Calu3 (cell line): ENCODE measurements at places on chromosomes 11 and 22.
A peak's percentile ranks its signal among the peaks of the same experiment; 100 is the strongest.

GRCh38 chr11:114308689-114309089 lies 12.5 kb downstream of the NNMT start:
- no peak for DNase-seq

- DNase-seq: no peak
These were observed 611 bp upstream of the USP2 start for GRCh38 chr11:119382101-119382500.

- DNase-seq: no peak
These were observed 30.5 kb downstream of the TMPRSS5 start for GRCh38 chr11:113675565-113675964.

- DNase-seq: no peak
These were observed 23.2 kb downstream of the TNRC6B start for GRCh38 chr22:40200795-40201530.

DNA sequence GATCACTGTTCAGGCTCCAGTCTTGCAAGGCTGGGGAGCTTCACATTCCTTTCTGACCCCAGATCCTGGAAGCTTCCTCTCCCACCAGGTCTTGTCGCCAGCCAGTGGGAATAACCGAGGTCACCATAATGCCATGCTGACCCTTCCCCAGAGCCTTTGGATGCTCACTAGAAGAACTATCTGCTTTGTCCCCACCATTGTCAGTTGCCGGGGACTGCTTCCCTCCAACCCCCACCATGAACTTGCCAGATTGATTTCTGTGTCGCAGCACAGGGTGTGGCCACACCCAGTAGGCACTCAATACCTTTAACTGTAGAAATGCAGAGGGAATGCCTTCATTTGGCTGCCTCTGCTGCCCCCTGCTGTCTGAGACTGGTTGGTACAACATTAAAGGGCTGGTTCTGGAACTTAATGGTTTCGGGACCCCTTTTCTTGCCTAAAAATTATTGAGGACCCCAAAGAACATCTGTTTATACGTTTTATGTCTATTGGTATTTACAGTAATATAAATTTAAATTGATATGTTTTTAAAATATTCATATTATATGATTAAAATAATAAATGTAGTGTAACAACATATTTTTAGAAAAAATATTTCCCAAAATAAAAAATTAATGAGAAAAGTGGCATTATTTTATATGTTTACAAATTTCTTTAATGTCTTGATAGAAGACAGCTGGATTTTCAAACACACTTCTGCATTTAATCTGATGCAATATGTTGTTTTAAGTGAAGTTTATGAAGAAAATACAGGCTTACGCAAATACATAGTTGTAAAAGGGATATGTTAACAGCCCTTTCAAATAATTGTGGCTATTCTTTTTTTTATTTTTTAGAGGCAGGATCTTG lies 6.7 kb upstream of the GDPD5 start:
- peak; percentile 85 for DNase-seq

DNA sequence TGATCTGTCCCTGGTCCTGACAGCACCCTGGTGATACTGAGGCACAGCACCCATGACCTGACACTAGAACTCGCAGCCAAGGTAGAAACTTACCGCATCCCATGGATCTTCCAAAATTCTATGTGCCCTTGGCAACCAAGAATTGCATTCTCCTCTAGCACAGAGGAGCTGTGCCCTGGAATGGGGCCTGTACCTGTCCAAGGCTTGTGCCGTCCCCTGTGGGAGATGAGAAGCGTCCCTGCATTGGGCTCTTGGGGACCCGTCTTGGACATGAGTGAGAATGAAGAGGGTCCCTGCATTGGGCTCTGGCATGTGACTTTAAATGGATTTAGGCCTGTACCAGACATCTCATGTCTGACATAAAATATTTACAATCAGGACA lies 67.1 kb downstream of the GGTLC2 start:
- no peak for DNase-seq

GRCh38 chr11:128291835-128292234 lies 295.5 kb downstream of the ETS1 start:
- peak; percentile 6 for DNase-seq

DNA sequence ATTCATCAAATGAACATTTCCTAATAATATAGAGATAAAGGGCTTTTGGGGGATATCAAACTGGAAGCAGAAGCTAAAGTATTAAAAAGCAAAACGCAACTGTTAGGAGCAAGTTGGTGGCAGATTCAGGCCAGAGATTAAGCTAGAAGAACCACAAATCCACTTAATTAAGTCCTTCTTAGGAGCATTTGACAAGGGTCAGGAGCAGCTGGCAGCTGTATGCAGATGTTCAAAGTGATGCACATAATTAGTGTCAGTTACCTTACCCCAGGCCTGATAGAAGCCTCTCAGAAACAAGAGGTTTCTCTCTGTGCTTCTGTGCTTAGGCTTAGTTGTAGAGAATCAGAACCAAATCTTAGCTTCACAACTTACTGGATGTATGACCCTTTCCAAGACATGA lies 546.5 kb upstream of the ANO5 start:
- DNase-seq: no peak

DNA sequence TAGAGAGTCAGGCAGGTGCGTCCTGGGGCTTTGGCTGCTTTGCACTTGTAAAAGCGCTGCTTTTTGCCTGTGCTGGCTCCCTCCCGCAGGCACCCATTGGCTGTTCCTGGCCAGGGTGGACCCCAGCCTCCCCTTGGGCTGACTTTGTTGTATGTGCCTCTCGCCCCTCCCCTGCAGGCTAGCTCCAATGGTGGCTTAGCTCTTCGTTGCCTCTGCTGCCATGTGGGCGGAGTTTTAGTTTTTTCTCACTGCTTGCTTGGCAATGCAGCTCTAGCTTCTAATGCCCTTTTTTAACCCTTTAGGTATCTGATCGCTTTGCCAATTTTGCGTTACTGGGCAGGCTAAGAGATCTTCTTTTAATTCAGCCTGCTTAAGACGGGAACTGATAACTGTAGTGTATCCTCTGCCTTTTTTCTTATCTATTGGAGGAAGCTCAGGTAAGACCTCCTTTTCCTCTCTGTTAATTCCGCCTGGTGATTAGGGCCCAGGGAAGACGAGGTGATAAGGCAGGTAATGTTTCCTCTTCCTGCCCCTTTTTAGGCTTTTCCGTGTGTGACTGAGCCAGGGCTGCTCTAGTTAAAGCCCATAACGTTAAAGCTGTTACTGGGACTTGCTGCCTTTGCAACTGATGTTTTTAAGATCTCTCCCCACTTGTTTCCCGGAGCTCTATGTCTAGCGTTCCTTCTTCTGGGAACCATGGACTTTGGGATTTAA lies 11.7 kb upstream of the GLYATL1 start:
- peak; percentile 10 for DNase-seq

DNA sequence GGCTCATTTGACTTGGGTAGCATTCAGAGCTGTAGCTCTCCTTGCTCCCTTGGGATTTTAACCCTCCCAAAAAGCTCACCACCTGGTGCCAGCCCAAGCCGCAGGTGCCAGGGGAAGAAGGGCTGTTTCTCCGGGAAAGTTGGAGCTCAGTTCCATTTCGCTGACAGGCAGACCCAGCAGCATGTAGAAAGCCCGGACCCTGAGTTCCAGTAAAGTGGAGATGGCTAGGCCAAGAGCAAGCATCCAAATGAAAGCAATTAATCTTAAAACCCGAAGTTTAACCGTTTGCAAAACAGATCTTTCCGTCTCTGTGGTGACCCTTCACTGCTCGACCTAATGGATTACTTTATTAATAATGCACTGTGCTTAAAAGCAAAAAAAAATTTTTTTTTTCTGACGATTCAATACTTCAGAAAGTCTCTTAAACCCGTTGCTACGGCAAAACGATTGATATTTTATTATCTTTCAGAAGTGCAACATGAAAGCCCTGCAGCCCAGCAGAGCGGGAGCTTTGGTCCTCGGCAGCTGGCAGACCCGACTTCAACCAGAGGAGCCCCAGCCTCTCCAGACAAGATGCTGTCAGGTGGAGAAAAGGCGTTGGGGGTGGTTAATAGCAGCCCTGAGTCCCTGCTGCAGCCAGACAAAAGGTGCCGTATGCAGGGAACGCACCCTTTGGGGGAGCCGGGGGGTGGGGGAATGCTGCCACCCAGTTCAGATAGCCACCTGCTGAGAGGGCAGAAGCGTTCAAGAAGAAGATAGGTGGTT lies 3.3 kb downstream of the LMO1 start:
- no peak for DNase-seq

GRCh38 chr11:108697872-108698473 lies 33.1 kb downstream of the DDX10 start:
- peak; percentile 34 for DNase-seq

DNA sequence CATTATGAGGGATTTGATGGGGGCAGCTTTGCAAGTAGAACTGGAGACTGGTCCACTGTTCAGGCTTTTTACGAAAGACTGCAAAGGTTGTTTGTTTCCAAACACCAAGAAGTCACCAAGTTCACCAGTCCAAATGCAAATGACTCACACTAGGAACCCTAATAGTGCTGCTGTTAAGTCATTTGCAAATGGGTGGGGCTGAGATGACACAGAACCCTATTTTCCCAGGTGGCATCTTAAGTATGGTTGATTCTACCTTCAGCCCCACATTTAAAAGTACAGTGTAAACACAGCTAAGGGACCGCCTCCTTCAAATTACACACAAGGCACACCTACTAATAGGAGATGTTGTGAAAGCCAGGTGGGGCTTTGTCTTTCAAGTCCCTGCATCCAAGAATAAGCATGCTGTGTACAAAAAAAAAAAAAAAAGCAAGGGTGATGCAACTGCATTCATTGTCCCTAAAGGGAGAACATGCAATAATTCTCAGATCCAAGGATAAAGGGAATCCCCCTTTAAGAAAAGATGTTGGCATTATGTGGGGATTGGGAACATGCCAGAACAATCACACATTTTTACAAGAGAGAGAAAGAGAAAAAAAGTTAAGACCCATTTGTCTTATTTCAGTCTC lies 27.3 kb downstream of the BDNF start:
- no peak for DNase-seq

DNA sequence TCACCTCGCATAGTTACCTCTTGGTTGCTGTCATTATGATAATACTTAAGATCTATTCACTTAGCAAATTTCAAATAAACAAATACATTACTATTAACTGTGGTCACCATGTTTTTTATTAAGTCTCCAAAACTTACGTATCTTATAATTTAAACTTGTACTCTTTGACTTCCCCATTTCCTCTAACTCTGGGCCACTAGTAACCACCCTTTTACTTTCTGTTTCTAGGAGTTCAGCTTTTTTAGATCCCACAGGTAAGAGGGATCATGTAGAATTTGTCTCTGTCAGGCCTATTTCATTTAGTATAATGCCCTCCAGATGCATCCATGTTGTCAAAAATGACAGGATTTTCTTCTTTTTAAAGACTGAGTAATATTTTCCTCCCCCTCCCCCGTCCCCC lies 212.4 kb upstream of the C11orf87 start:
- no peak for DNase-seq

DNA sequence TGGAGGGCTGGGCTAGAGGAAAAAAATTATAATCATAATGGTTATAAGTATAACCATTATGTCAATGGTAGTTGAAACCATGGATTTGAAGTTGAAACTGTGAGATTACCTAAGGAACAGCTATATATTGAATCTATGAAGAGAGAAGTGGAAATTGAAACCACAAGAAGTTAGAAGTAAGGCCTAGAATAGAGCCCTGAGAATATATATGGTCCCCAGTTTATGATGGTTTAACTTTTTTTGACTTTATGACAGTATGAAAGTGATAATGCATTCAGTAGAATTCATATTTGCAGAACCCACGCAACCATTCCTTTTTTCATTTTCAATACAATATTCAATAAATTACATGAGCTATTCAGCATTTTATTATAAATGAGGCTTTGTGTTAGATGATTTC lies 15.0 kb downstream of the AASDHPPT start:
- DNase-seq: no peak

DNA sequence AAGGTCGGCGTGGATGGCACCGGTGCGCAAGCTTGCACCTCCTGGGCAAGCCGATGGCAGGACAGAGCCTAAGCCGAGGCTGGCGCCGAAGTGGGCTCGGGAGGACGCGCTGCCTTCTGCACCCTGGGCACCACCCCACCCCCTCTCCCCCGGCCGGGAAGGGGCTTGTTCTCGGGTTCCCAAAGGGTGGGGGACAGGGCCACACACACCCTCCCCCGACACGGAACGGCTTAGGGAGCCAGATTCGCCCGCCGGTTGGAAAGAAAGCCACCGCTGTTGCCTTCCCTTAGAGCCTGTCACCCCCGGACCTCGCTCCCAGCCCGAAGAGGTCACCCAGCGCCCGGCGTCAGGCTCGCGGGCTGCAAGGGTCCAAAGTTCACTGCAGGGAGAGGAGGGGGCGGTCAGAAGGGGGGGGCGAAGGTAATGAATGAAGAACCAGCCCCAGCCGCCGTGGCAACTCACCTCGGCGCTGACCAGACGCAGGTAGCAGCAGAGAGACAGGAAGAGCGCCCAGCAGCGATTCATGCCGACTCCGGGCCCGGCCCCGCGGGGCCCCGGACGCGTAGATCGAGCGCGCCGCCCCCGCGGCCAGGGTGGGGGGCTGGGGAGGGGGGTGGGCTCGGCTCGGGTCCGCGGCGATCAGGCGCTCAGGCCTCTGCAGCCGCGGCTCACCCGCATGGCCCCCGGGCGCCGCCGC lies 1.2 kb downstream of the PDGFB start:
- DNase-seq: no peak

- DNase-seq: no peak
These were observed 89.6 kb downstream of the SERGEF start for GRCh38 chr11:17923217-17923616.

DNA sequence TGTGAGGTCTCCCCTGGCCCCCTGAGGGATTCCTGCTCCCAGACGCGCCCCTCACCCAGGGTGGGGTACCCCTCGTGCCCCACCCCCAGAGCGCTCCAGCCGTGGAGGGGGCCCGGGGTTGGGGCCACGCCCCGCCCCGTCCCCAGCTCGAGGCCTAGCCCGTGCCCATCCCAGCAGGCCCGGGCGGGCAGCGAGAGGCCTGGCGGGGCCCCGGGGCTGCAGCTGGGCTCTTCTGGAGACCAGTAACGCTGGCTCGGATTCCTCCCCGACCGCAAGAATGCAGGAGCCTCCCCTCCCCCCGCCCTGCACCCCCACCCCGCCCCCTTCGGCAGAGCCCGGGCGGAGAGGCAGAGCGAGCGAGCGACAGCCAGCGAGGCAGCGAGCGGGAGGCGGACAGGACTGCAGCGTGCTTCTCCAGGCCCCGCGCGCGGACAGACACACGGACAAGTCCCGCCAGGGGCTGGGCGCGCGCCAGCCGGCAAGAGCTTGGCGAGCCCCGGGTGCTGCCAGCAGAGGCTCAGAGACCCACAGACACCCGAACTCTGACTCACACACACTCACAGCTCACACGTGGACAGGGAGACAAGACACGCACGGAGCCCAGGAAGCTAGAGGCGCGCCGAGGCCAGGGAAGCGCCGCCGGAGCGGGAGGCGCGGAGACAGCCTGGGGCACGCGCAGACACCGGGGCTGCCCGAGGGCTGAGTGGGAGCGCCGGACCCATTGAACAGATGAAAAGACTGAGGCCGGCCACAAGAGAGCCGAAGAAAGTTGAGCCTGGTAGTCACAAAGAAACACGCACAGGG lies 15.2 kb downstream of the BCL9L start:
- DNase-seq: peak; percentile 76

- no peak for DNase-seq
These were observed 96.3 kb upstream of the RAB1B start for GRCh38 chr11:66172146-66172545.

DNA sequence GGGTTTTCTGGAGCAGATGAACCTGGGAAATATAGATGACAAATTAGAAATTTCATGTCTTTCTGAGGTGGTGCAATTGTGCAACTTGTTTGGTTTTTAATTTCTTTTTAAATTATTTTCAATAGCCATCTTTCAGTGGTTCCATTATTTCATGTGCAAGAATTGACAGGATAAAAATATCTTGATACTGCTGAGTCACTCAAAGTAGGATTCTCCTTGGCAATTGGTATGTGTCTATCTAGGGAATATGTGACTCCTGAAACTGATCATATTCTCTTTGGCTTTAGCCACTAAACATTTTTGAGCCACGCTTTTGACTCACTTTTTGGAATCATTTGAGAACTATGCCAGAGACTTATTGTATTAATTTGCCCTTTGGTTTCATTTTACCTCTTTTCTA lies 331.5 kb downstream of the KCNA4 start:
- DNase-seq: no peak
